HT-29 (cell line): ENCODE measurements at places on chromosomes 3 and 15.

DNA sequence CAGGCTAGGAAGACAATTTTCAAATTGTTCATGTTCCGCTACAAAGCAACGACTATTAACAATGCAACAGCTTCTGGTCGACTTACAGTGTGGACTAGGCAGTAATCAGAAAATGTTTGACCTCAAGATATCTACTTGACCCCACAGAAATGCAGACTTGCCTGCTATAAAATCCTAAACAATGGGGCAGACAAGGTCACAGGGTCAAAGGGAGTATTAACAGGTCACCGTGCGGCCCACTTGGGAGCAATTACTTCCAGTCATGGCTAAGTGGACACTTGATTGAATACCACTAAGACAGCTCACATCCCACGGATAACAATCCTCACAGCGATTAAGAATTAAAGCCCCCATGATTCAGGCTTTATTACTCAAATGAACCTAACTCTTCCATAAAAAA lies 58.9 kb downstream of the FOXP1 start:
- no peak for DNase-seq

- no peak for DNase-seq
These were observed 273.5 kb downstream of the AGBL1 start for GRCh38 chr15:86353213-86353612.

DNA sequence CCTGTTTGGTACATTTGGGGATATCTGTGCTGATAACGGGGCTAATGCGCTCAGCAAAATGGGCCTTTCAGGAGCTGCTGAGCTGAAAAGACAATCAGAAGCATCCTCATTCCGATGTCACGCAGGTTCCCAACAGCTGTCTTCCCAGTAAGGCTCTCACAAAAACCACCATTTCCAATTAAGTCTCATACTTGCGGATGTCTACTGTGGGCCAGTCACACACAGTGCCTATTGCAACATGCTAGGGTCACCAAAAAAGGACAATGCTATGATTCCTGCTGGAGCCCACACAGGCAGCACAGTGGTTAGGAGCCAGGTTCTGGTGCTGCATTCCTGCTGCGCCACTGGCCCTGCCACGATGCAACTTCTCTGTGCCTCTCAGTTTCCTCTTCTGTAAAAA lies 16.4 kb upstream of the LDHAL6B start:
- no peak for DNase-seq

- no peak for DNase-seq
These were observed 97.6 kb upstream of the ALDH1A3 start for GRCh38 chr15:100781961-100782530.

GRCh38 chr15:73796331-73796831 lies 43.2 kb upstream of the INSYN1 start:
- no peak for DNase-seq

GRCh38 chr3:167054926-167055325 lies 325.2 kb downstream of the ZBBX start:
- DNase-seq = no peak

GRCh38 chr3:146468234-146468633 lies 1.1 kb downstream of the PLSCR2 start:
- DNase-seq = no peak

DNA sequence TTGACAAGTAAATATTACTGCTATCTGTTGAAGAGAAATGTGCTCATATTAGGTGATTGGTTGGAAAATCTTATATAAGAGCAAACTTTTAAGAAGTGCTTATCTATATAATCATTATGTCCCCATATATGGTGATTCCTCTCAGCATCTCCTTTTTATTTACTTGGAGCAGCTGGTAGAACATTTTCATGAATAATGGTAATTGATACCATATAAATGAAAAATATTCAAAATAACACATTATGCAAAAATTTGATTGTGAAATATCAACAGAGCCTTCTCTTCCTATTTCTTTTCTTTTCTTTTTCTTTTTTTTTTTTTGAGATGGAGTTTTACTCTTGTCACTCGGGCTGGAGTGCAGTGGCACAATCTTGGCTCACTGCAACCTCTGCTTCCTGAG lies 56.2 kb downstream of the ROBO2 start:
- DNase-seq = no peak

- DNase-seq = no peak
These were observed 170.2 kb downstream of the ALDH1A2 start for GRCh38 chr15:57895291-57895690.

DNA sequence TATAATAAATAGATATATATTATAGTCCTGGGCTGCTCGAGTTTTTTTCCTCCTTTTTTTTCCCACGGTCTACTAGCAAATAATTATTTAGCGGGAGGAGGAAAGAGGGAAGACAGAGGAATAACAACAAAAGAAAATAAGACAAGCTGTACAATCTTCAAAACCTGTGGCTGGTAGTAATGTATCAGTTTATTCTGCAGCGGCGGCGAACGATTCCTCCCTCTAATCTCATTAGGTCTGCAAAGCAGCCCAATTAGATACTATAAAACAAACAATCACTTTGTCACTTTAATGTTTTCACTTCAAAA lies 390 bp upstream of the TLE3 start:
- DNase-seq = no peak

DNA sequence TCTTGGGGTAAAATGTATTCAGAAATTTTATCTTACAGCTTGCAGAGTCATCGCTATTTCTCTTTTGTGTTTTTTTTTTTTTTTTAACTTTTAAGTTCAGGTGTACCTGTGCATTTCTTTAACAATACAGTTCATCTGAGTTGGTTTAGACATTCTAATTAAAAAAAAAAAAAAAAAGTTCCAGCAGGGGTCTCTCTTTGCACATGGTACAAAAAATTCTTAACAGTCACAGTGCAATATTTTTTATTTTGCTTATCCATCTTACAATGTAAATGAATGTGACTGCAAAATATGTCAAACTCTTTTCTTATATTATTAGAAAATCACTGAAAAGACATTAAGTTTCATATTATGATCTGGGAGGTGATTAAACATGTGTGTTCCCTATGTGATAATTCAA lies 47.5 kb upstream of the SLC9A9 start:
- DNase-seq = no peak

GRCh38 chr15:67762610-67763368 lies 62.5 kb upstream of the SKOR1 start:
- no peak for DNase-seq

- no peak for DNase-seq
These were observed 178.7 kb upstream of the TLE3 start for GRCh38 chr15:70276401-70276800.

GRCh38 chr3:197600796-197601565 lies 45.2 kb upstream of the BDH1 start:
- no peak for DNase-seq
